ENCODE measurements at places on chromosomes 2 and 18. TPM values are rescaled to one million over a fixed set of nuclear protein-coding genes. Genes with fewer than 3 reads are reported as not detected.

Gene CCDC93
- 34.4 TPM for total RNA-seq

Gene GNAL
- total RNA-seq, result 0.40 TPM

GRCh38 chr18:69830189-69830588, 117.5 kb downstream of the CD226 start:
- DNase-seq, result no peak

DNA sequence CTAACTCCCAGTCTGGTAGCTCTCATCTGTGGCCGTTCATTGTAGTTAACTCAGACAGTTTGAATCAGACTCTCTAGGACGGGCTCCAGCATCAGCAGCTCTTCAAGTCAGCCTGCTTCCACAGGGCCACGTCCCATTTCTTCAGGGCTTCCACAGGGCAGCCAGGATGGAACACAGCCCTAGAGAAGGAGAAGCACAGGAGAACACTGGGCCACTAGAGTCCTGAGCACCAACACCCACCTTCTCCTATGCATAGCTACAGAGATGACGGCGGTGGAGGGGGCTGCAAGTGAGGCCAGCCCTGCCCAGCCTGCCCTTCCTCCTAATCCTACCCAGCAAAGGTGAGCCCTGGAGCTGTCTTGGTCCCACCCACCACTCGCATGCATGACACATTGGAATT, 10.2 kb upstream of the TEX261 start:
- no peak for DNase-seq
